Activated CD4-positive, alpha-beta T cell treated with anti-CD3 and anti-CD28 coated beads, Interleukin-2, amount 50 U/mL, for 16 hours (primary cell): ENCODE measurements at places on chromosomes 11 and 22.

DNA sequence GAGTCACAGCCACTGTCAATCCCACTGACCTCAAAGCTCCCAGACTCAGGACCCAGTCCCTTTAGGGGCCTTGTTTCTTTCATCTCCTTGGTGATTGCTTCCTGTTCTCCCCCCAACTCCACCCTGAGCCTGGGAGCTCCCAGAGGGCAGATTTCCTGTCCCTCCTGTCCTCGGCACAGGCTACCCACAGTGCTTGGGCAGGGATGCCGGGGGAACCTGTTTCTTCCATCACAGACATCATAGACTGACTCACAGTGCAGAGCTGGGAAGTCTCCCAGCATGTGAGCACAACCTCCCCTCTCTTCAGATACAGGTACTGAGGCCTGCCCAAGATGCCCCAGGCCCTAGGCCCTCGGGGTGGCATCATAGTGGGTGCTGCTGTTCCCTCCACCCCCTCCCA is 16.6 kb downstream of the TRIM29 start:
- no peak for DNase-seq

DNA sequence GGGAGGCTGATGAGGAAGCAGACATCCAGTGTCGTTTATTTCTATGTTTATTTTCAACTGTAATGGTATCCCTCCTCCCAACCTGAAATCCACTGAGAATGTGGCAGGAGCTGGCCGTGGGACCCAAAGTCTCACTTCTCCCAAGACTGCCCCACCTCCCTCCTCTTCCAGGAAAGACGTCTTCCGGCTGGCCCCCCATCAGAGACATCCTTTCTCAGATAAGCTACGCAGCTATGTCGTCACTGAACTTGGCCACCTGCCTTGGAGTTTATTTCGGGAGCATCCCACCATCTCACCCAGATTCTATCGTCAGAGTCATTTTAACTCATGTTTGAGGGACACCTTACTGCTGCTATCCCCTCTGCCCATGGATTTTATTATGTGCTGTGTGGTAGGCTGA is 13.9 kb downstream of the TMEM184B start:
- no peak for DNase-seq

- DNase-seq = peak; percentile 3
Observed at GRCh38 chr11:130766650-130767565, 149.4 kb downstream of the SNX19 start.

GRCh38 chr11:47669856-47670255 is 27.5 kb upstream of the MTCH2 start:
- no peak for DNase-seq

GRCh38 chr11:107696140-107696539 is 15.7 kb downstream of the SLN start:
- DNase-seq = no peak

DNA sequence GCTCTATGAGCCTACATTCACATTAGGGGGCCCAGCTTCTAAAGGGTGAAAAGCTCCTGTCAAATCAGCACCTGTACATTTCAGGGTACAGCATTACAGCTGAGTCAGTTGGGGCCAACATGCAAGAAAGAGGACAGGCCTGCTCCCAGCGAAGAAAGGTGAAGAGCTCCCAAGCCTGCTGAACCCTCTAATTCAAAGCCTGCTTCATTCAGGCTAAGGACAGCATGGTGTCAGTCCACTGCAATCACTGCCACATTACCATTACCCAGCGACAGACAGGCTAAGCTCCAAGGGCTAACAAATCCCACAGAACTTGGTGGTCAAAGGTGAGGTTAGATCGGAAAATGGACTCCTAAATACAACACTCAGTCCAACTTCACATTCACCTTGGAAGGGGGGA is 65.4 kb upstream of the CHRM4 start:
- no peak for DNase-seq

DNA sequence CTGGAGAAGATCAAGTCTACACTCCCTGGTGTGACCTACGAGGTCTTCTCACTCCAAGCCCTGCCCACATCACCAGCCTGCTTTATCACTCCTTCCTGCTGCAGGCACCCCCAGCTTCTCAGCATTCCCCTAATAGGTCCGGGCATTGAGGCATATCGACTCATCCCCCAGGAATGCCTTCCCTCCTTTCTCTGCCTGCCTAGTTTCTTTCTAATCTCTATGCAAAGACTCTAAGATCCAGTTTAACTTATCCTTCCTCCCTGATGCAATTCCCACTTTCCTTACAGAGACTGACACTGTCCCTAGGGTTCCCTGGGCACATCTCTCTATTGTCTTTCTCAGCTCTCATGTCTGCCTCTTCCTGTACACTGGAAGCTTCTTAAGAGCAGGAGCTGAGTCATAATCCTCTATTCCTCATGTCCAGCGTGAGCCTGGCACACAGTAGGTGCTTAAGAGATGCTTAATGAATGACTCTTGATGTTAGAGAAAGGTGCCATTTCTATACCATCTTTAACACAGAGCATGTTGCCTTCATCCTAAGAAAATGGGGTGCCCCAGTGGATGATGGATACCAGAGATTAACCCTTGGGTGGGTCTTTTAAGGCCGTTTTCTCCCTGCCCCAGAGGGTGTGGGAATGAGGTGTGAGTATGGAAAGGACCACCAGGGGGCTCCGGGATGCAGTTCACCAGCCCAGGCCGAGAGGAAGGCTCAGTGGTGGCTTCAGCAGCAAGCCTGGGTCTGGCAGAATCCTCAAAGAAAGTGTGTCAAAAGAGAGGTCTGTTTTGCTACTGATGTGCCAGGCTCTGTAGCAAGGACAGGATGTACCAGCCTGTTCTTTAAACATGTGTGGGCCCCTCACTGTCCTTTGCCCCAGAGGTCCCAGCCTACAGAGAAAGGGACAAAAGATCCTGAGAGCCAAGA is 34.7 kb downstream of the PARVA start:
- DNase-seq = peak; percentile 29

DNA sequence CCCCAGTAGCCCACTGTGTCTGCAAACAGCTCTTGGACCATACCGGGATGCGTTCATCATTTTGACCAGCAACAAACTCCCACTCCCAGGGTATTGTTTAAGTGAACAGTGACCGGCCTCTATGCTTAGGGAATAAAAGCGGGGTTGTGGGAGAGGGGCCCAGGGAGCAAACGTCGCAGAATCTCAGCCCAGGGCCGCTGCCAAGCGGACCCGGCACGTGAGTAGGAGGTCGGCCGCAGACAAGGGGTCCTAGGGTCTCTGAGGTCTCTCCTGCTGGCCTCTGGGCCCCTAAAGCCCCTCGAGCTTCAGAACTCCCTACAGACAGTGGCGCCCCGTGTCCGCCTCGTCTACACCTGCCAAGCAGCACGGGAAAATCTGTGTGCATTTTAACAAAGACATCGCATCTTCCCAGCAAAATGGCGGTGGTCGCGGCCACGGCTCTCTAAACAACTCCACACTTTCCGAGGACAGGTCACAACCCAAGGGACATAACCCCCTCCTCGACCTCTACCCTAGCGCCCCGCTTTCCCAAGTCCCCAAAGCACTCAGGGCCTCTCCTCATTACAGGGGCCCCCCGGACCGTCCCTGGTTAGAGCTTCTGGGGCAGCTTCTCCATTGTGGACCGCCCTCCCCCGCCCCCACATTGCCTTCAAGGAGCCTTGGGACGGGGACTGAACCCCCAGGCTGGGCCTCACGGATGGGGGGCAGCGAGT is 3.9 kb upstream of the GCAT start:
- DNase-seq = no peak

- no peak for DNase-seq
Observed at GRCh38 chr22:23034621-23035556, 35.4 kb upstream of the GNAZ start.

DNA sequence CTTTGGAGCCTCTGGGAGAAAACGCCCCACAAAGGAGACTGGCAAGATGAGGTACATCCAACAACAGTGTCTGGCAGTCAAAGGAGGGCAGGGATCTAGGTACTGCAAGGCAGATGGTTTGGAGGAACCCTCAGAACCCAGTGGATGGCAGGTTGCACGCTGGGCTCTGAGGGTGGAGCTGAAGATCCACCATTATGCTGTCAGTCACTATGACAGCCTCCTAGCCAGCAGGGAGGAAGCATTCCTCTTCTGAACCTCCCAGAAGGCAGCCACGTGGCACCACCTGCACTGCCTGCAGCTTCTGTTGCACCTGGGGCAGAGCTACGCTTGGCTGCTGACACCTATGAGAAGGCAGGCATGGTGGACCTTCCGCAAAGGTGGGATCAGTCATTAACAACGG is 40.2 kb downstream of the HTR3A start:
- no peak for DNase-seq

- peak; percentile 26 for DNase-seq
Observed at GRCh38 chr11:125663910-125664309, 16.7 kb downstream of the ACRV1 start.

GRCh38 chr11:123330948-123331347 is 99.1 kb upstream of the GRAMD1B start:
- DNase-seq = no peak

- DNase-seq = no peak
Observed at GRCh38 chr11:14378171-14378570, 19.2 kb upstream of the RRAS2 start.

- DNase-seq = no peak
Observed at GRCh38 chr22:19386248-19386647, 45.3 kb downstream of the HIRA start.

- no peak for DNase-seq
Observed at GRCh38 chr11:28863422-28863821, 755.2 kb downstream of the METTL15 start.

GRCh38 chr11:33040033-33040861 is 875 bp downstream of the TCP11L1 start:
- peak; percentile 55 for DNase-seq

- no peak for DNase-seq
Observed at GRCh38 chr22:21677606-21678443, 12.0 kb downstream of the PPIL2 start.

DNA sequence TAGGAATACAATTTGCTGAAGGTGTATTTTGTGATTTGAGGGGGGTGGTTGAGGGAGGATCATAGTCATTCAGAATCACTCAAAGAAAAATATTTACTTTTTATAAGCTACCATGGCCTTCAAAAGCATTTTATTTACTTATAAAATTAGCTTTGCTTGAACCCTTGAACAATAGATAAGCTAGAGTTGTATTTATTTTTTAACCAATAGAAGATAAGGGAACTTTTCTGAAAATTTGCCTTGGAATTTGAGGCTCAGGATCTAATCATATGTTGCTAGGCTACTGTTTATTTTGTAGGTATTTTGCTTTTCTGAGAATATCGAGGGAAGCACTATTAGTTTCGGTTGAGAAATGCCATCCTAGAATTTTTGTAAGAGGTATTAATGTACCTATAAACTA is 82.1 kb downstream of the EMSY start:
- DNase-seq = no peak

DNA sequence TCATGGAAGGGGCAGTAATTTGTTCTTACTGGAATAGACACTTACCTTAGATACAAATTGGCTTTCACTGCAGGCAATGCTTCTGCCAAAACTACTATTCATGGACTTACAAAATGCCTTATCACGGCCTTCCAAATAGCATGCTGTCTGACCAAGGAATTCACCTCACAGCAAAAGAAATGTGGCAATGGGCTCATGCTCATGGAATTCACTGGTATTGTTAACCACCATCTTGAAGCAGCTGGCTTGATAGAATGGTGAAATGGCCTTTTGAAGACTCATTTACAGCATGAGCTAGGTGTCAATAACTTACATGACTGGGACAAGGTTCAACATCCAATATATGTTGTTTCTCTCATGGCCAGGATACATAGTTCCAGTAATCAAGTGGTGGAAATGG is 21.9 kb downstream of the OR5B21 start:
- DNase-seq = no peak

DNA sequence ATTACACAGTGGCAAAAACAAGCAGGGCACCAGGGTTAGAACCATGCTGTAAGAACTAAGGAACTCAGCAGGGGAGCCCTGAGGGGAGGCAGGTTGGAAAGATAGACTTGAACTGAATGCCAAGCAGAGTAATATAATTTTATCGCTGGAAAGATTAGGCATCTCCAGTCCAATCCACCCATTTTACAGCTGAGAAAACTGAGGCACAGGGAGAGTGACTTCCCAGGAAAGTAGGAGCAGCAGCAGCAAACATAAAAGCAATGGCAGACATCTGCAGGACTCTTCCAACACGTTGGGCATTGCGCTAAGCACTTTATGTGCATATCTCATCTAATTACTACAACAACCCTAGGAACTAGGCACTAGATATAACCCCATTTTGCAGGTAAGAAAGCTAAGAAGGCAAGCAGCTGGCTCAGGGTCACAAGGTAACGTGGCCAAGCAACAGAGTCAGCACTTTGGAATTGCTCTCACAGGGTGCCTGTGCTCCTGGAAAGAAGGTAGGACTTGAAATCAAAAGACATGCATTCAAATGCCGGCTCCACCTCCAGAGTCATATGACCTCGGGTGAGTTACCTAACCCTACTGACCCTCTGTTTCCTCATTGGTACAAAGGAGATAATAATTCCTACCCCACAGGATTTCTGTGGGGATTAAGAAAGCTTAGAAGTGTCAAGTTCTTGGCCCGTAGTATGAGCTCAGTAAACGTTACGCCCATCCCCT is 215.3 kb downstream of the BARX2 start:
- no peak for DNase-seq

DNA sequence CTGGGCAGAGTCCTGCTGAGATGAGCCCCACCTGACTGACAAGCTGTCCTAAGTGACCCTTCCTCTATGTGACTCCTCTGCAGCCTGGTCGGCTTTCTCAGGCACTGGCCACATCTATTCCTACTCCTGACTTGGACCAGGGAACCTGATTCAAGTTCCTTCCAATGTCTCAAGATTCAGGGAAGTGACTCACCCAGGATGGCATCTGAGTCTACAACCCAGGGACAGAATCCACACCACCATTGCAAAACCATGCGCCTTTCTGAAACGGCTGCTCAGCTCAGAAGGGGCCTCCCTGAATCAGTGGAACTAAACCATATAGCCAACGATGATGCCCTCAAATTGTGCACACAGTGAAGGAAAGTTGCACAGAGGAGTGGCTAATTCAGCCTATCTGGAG is 63.9 kb upstream of the CSNK2A3 start:
- DNase-seq = no peak

DNA sequence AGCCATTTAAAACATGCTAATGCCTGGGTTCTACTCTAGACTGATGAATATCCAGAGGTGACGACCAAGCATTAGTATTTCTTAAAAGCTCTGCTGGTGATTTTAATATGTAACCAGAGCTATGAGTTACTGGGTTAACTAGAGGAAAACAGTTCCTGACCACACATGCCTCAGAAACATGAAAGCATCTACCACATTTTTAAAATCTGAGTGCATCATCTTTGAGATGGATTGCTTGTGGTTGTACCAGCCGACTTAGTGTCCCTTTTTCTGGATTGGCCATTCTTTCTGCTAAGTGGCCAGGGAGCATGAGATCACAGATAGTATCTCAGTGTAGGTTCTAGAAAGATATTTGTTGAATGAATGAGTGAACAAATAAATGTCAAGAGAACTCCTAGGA is 152.4 kb downstream of the NTM start:
- DNase-seq = no peak
